NCI-H146 (cell line): ENCODE measurements at places on chromosomes 13 and 19.

DNA sequence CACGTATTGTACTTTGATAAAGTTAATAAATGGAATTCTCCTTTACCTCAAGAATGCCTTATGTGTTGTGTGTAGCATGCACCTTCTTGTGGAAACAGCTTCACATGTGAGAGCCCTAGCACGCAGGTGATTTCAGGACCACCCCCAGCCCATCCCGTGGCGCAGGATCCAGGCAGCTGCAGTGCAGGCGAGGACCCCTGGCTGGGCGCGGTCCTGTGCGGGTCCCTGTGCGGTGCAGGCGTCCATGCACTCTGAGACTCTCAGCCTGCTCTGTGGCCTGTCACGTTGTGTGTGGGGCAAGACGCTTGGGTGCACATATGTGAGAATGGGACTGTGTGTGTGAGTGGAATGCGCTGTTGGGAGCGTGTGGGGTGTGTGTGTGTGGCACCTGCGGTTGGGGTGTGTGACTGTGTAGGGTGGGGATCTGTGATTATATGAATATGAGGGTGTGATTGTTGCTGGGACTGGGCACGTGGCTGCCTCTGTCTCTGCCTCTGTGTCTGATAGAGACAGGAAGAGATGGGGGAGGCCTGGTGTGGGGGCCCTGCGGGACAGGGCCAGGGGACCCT is 30.8 kb downstream of the WTIP start:
- no peak for DNase-seq

DNA sequence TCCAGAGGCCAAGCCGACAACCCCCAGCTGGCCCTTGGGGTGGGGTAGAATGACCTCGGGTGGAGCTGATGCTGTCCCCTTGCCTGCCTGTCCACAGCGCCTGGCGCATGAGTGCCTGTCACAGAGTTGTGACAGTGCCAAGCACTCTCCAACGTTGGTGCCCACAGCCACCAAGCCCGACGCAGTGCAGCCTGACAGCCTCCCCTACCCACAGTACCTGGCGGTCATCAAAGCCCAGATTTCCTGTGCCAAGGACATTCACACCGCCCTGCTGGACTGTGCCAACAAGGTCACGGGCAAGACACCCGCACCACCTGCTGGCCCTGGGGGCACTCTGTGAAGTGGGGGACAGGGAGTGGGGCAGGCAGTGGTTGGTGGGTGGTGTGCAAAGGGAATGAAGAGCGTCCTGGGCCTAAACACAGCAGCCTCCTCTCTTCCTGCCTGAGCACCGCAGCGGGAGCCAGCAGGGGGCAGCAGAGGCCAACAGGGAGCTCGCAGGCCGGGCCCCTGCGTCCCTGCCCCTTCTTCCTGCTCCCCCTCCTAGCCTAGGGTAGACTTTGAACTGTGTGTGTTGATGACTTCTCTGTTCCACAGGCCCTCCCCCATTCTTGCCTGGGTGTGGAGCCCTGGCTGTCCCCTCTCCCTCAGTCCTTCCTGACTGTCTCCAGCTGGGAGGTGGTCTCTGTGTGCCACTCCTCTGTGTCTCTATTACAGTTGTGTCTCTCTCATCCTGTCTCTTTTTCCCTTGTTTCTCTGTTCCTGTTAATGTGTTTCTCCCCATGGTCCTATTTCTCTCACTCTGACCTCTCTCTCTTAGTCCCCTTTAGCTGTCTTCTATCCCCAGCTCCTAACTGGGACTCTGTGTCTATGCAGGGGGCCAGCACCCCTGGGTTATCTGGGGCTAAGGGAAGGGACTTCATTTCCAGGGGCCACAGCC is 6.5 kb downstream of the MED29 start:
- peak; percentile 67 for DNase-seq

GRCh38 chr19:5138606-5139582 is 170.0 kb downstream of the KDM4B start:
- no peak for DNase-seq

- no peak for DNase-seq
Observed at GRCh38 chr19:41031916-41032315, 40.8 kb downstream of the CYP2B6 start.

- no peak for DNase-seq
Observed at GRCh38 chr13:24719139-24719538, 38.9 kb downstream of the ATP12A start.

- no peak for DNase-seq
Observed at GRCh38 chr13:65913173-65913572, 1317.0 kb downstream of the PCDH9 start.

- DNase-seq, result no peak
Observed at GRCh38 chr13:61040181-61040580, 375.5 kb downstream of the PCDH20 start.

GRCh38 chr13:100063333-100063732 is 25.6 kb upstream of the PCCA start:
- no peak for DNase-seq

DNA sequence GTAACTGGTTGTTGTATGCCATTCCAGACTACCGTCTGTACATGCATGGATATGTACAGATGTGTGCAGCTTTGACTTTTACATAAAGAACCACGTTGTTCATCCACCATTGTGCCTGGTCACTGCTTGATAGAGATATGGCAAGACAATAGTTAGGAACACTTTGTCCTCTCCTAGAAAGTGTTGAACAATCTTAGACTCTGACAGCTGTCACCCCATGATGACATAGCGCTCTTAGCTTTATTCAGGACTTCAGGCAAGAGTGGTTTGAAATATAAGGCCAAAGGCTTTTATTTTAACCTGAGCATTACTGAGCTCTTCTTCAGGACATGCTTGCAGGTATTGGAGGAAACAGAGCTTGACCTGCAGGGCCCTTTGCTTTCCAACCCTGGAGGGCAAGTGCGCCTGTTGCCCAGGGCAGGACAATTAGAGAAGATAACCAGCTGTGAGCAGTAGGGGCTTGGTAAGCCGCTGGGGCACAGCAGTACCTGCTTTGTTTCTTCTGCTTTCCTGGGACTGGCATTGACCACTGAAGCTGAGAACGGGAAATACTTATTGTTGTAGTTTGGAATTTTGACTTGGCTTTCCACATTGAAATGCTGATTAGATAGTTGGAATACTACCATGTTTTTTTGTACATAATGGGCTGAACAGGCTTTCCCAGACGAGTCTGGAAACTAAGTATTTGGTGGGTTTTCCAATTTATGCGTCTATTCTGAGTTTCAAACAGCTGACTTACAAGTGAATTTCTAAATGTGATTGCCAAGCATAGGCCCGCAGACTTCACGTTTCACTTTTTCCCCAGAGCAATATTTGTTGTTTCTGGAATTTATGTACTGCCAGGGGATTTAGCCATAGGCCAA is 51.1 kb downstream of the GARRE1 start:
- DNase-seq, result peak; percentile 59

DNA sequence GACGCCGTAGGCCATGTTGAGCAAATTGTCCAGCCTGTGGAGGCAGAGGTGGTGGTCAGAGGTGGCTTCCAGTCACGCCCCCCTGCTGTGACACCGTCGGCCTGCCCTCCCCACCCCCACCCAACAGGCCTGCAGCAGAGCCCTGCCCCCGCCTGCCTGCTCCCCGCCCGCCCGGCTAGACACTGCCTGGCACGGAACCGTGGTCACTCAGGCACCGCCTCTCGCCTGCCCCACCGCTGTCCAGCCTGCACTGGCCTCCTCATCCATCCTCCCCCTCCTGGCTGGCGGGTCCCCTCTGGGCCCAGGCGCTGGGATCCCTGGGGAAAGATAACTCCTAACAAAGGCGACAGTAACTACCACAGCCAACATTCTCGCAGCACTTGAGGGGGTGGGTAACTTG is 21.7 kb downstream of the PRKCSH start:
- no peak for DNase-seq

GRCh38 chr19:33819880-33820781 is 23.5 kb downstream of the KCTD15 start:
- peak; percentile 4 for DNase-seq

DNA sequence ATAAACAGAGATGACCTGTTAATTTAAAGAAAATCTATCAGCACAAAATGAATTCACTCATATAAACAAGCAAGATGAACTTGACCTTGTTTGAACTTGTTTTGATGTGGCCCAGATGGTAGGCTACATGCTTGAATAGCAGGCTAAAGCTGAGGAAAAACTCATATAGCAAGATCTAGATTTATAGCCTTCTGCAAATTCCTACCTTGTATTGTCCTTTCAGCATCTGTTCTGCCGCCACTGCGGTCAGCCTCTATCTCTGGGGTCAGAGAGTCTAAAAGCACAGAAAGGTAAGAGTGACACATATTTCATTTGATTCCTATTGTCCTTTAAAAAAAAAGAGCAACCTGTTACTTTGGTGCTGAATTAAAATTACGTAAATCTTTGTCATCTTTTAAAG is 392.1 kb downstream of the DACH1 start:
- DNase-seq, result no peak

DNA sequence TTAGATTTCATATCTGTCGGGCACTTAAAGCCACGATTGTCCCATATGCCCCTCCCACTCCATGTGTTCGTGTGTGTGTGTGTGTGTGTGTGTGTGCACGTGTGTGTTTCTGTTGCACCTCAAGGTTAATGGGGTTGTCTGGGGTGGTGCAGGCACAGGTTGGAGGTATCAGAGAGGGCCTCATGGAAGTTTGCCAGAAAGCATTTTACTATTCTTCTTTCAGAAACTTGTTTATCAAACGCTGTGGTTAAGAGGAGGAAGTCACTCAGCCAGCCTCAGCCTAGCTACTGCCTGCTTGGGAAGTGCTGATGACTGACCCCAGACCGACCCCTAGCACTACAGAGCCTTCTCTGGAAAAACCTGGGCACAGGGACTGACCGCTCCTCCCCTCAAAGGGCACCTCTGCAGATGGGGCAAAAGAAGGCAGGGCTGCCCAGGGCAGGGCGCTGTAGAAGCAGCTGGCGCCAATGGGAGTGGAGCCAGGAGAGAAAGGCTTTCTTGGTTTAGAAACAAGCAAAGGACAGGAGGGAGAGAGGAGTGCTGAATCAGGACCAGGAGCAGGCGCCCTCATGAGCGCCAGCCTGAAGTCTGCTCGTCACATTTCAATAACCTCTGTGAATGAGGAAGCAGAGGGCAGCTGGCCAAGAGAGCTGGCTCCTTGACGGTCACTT is 3.9 kb downstream of the SIAH3 start:
- DNase-seq, result no peak

DNA sequence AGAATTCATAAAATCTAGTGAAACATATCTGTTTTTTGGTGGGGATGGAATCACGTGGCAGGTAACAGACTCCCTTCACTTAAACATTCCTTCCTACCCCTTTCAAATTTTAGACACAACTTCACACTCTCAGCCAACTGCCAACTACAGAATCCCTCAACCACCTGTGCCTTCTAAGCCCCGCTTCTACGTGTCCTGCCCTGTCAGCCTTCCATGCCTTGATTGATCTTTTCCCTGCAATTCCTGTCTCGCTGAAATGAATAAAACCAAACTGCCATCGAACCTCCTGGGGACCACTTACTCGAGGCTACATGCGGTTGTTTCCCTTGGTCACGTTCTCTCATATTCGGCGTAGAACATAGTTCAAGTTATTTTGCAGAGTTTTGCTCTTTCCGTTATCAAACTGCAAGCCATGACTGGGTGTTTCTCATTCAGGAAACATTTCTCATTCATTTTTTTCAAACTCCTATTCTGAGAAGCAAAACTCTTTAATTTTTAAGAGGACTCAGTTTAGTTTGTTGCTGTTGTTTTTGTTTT is 1.1 kb downstream of the ZNF625 start:
- no peak for DNase-seq

DNA sequence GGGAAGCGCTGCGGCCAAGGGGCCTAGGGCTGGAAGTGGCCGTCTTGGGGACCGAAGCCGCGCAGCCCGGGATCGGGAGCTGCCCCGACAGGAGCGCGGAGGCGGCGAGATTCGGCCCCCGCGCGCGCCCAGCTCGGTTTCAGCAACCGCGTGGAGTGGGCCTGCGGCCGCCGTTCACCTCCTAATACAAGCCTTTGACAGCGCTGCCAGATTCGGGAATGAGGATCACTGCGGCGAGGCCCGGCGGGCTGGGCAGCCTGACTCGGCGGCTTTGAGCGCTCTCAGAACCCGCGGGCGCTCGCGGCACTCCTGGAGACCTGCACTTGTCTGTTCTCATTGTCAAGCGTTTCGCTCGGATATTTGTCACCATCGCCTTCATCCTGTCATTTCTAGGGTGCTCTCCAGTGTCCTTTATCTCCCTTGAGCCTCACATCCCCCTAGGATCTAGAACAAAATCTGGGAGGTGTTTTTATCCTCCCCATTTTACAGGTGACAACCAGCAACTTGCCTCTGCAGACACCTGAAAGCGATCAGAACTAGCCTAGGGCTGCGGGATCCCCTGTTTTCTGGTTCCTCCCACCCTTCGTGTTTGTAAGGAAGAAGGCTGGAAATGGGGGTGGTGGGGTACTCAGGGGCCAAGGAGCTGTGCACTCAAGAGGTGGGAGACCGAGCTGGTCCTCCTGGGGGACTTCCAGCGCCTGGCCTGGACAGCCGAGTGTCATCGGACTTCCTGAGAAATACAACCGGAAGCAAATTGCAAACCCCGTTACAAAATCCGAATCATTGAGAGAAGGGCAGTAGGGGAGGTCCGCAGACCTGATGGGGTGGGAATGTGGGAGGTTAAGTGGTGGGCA is 1.5 kb upstream of the CDX2 start:
- DNase-seq, result no peak

- DNase-seq, result peak; percentile 91
Observed at GRCh38 chr13:39494006-39494405, 109.0 kb downstream of the LHFPL6 start.

GRCh38 chr13:55255236-55255635 is 1885.5 kb upstream of the PRR20A start:
- no peak for DNase-seq
